Activated CD4-positive, alpha-beta T cell treated with anti-CD3 and anti-CD28 coated beads, Interleukin-2, amount 10 ng/mL, durations not matched to agents 24 days and 14 days (primary cell): ENCODE measurements at places on chromosomes 13 and 19. TPM values are rescaled to one million over a fixed set of nuclear protein-coding genes. Genes with fewer than 3 reads are reported as not detected.

DNA sequence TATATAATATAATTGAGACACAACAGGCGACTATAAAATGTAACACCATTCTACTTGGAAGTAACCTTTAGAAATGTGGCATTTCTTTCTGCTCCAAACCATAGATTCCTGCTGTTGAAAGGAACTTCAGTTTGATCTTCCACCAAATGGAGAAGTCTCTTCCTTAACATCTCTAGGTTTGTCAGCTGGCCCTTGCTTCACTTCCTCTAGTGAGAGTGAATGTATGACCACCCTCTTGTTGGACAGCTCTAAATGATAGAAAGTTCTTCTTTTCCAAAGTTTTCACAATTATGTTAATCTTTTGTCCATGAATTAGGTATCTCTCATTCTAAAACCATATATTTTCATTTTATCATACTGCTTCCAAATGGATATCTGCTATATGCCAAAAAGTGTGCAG, 13.8 kb upstream of the COG6 start:
- DNase-seq = no peak

The SHC2 gene
- not detected in 2 replicates for total RNA-seq

The TMPRSS9 gene
- total RNA-seq = 0.09 TPM in 1 of 2 replicates, not detected in the other

The TEX29 gene
- 0.50 and 0.51 TPM in 2 replicates for total RNA-seq

- DNase-seq = peak; percentile 63
Observed at GRCh38 chr19:53942001-53942786, 20.5 kb upstream of the CACNG8 start.

GRCh38 chr19:55882626-55883025, 46.3 kb downstream of the NLRP4 start:
- no peak for DNase-seq

DNA sequence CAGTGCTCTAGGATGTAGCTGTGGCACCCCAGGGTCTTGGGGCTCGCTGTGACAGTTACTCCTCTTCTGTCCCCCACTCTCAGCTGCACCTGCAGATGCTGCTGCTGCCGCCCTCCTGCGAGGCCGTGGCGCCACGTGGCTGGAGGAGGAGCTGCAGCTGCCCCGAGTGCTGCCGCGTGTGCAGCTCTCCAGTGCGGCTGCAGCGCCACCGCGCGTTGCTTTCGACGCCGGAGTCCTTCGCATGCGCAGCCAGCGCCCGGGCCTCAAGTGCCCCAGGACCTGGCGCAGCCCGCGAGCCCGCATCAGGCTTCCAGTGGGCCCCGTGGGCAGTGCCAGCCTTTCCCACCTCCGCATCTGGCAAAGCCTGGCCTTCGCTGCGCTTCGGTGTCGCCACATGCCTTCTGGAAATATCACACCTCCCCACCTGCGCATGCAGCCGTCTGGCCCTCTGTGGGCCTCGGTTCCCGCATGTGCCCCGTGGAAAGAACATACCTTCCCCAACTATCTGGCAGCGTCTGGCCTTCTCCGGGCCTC, 692 bp upstream of the ZNF580 start:
- peak; percentile 90 for DNase-seq

- no peak for DNase-seq
Observed at GRCh38 chr19:18993115-18993514, 40.2 kb downstream of the SUGP2 start.

The STOML3 gene
- total RNA-seq = not detected in 2 replicates

The MYBPC2 gene
- total RNA-seq = 0.12 and 0.26 TPM in 2 replicates
